Stromal cell of bone marrow (primary cell): ENCODE measurements at places on chromosomes 7 and 10.

DNA sequence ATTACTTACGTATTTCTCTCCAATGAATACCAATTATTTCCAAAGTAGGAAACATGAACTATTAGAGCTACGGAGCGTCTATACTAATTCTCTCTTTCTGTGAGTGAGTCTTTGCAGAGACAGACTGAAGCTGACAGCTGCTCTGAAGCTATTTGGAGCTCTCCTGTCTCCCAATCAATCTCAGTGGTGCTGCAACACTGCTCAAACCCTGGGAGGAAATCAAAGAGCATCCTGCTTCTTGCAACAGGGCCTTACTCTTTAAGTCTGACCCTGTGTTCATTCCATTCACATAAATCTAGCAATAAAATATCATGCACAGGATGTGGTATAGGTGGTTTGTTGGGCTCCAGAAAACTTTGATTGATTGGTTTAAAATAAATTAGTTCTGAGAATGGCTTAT, 685.7 kb upstream of the IGFBP3 start:
- no peak for DNase-seq

GRCh38 chr7:108660465-108660864, 90.8 kb downstream of the DNAJB9 start:
- no peak for DNase-seq

DNA sequence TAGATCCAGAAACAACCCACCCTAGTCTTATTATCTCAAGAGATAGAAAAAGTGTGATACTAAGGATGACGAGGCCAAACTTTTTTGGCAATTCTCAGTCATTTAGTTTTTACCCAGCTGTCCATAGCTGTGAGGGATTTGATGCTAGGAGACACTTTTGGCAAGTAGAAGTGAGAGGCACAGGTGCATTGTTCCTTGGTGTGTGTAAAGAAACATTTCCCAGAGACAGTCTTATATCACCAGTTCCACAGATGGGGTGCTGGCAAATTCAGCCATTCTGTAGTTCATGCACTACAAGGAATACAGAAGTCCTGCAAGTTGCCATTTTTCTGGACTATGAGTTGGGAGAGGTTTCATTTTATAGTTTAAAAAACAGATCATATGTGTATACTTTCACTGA, 403.3 kb upstream of the GHITM start:
- no peak for DNase-seq

- DNase-seq, result peak; percentile 97
These were observed 121.2 kb downstream of the EMX2 start for GRCh38 chr10:117663750-117664149.

DNA sequence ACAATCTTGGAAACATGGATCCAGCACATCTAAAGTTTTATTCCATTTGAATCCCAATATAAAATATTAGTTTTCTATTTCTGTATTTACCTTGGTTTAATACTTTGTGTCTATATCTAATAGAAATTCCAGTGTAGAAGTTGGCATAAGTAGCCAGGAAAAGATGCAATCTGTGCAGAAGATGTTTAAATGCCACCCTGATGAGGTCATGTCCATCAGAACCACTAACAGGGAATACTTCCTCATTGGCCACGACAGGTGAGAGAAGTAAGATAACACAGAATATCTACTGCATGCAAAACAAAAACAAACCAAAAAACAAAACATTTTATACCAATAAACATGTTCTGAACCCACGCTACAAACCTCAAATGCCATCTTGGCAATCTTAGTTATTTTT, 15.7 kb downstream of the PLEKHS1 start:
- no peak for DNase-seq

DNA sequence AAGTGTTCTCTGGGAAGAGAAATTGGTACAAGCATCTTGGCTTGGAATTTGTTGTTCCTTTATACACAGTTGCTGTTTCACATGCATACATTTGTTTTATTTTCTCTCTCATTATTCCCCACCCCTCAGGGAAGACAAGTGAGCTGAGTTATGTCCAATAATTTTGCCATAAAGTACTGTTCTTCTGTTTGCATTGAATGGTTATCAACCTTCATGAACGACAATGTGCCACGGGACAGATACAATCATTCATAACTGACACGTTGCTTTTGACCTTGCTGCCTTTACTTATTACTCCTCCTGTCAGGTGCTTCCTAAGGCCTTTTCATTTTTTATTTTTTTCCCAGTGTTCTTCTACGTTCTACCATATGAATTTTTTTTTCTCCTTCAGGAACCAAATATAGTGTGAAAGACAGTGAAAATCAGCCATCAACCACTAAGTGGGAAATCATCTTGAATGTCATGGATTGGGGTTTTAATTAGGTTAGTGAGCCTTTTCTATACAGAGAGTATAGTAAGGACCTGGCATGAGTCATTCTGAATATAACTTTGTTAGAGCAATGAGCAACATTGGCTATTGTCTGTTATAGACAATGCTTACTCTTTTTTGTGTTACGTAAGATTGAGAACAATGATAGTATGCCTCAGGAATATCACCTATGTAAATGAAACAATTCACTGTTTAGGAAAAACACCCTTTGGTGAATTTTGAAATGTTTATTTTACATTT, 383.2 kb downstream of the MALRD1 start:
- no peak for DNase-seq

GRCh38 chr10:4492202-4492601, 333.8 kb upstream of the AKR1E2 start:
- no peak for DNase-seq

GRCh38 chr10:8312079-8312478, 257.6 kb downstream of the GATA3 start:
- DNase-seq, result no peak

DNA sequence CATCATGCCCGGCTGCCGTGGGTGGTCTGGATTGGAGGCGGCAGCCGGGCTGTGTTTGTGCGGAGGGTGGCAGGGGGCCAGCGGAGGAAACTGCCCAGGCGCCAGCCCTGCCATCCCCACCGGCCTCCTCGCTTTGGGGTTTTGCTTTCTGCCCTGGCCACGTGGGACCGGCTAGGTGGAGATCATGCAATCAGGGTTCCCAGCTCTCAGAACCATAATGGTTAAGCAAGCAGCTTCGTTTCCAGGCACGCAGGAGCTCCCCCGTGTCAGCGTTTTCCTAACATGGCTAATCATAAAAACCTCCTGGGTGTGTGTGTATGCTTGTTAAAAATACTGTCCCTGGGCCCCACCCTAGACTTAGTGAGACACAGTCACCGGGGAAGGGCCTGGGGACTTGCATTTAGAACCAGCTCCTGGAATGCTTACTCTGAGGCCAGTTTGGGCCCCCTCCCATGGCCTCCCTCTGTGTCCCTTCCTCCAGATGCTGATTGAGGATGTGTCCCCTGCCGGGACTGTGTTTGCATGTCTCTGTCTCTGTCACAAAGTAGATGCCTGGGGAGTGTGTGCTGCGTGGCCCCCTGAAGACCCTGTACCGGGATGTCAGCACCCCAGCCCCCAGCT, 119.3 kb downstream of the CUX1 start:
- DNase-seq, result no peak

DNA sequence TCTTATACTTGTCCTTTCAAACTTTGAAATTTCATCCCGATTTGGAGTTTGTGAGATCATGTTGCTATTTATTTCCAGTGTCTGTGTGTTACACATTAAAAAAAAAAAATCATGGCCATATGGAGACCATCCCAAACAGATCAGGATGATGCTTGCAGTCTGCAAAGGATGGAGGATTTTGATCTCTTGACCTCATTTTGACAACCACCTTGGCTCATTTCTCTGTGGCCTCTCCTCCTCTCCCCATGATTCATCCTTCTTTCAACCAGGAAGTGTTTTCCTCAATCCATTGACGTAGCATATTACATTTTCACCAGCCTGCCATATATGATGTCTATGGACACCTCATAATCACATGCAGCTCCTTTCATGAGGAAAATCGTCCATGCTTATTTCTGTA, 68.9 kb upstream of the INSYN2A start:
- DNase-seq, result no peak

GRCh38 chr7:43572516-43573049, 10.3 kb upstream of the STK17A start:
- DNase-seq, result peak; percentile 100

- peak; percentile 13 for DNase-seq
These were observed 169.9 kb upstream of the ASAH2 start for GRCh38 chr10:50421026-50421719.

GRCh38 chr7:103391976-103392375, 44.5 kb downstream of the PSMC2 start:
- DNase-seq, result no peak

DNA sequence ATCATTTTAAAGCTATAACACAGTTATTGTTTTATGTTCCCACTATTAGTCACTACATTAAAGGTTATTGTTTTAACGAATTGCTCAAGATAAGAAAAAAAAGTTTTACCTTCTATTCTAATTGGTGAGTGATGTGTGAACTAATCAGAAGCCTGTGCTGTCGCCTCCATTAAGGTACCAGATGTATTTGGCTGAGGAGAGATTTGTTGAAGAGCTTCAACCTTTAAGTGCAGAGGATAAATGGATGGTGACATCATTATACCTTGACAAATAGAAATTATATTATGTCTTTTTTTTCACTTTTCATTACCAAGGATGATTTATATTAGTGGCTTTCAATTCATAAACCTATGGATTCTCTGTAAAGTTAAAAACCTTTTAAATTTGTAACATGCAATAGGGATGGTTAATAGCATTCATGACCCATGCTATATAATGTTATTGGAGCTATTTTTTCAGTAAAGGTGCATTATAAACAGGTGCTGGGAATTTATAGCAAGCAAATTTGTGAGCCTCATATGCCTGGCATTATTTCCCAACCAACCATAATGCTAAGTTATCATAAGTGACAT, 97.0 kb upstream of the NPVF start:
- DNase-seq, result no peak

DNA sequence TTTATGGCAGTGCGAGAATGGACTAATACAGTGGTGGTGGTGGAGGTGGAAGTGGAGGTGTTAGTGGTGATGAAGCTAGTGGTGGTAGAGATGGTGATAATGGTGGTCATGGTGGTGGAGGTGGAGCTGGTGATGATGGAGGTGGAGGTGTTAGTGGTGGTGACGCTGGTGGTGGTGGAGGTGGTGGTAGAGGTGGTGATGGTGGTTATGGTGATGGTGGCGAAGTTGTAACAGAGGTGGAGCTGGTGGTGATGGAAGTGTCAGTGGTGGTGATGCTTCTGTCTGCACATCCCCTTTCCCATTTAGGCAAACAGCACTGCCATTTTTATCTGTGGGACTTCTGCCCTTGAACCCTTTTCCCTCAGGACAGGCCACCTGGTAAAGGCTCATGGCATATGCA, 7.4 kb upstream of the PTPRN2 start:
- DNase-seq, result no peak

- DNase-seq, result no peak
These were observed 207.1 kb upstream of the ADCY1 start for GRCh38 chr7:45367026-45367425.

DNA sequence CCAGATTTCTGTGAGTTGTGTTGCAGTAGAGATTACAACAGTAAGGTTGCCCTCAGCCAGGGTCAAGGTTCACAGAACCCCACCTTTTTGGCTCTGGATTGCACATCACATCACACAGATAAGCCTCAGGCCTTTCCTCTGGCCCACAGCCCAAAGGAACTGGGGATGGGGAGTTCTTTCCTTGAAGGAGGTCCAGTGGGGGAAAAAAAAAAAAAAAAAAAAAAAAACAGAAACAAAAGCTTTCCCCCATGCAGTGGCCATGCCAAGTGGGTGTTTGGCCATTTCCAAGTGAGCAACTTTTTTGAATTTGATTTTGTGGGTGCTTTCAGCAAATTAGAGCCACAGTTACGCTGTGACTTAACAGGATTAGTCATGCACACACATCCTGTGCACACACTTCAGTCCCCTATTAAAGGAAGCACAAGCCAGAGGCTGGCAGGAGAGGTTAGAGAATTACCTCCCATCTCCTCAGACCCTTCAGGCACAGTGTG, 79.3 kb upstream of the NANOS1 start:
- DNase-seq, result no peak

- no peak for DNase-seq
These were observed 597 bp downstream of the SND1 start for GRCh38 chr7:127652333-127653248.

DNA sequence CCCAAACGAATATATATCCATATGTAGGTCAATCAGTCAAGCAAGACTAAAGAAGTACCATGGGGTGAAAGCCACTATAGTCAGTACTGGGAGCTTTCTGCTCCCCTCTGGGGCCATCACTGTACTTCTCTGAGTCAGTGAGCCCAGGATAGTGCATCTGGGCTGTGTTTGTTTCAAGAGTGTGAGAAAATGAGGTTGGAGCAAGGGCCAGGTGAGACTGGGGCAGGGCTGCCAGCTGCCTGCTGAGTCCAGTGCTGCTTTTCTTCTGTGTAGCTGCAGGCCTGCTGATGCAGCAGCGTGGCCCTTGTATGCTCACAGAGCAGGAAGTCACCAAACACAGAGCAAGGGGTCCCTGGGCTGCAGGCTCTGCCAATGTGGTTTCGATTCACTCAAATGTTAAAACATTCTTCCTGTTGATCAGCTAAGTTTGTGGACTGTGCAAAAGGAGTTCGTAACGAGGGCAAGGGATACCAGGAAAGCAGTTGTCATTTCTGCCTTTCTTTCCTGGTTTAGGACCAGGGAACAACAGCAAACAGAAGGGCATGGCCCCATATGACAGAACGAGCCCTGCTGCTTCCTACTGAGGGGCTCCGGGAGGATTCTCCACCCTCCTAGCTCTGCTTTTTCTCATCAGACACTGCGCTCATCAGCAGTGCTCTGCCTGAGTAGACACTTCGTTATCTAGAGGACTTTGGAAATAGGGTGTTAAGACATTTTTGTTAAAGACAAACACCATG, 65.4 kb upstream of the TNS3 start:
- no peak for DNase-seq

- no peak for DNase-seq
These were observed 13.7 kb downstream of the HTRA1 start for GRCh38 chr10:122475100-122475499.

- no peak for DNase-seq
These were observed 386.2 kb downstream of the GALNT17 start for GRCh38 chr7:71517940-71518699.
